ENCODE measurements at places on chromosomes 16 and 17. TPM values are rescaled to one million over a fixed set of nuclear protein-coding genes. Genes with fewer than 3 reads are reported as not detected.

DNA sequence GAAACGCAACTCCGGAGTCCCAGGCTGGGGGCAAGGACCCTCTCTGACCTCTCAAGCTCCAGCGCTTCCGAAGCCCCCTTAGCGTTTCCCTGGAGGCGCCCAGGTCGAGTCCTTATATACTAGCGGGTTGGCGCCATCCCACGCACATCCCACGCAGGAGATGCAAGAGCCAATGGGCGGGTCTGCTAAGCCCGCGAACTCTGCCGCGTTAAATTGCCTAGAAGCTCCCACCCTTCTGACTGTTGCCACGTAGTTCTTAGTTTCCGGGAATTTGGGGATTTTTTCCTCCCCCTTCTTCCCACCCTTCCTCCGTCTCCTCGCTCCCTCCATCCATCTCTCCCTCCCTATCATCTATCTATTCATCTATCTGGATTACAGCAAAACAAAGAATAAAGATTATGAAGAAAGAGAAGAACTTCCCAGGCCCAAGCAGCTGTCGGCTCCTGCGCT lies at the start of gene SLFN11:
Gene SLFN11 (minus strand): TSS at position 88 of the 450 bp plus-strand sequence. CDS start 9,814 bp downstream, outside the sequence.
- peak; percentile 75 for DNase-seq

Gene SOCS1
- total RNA-seq = 4.0 TPM

DNA sequence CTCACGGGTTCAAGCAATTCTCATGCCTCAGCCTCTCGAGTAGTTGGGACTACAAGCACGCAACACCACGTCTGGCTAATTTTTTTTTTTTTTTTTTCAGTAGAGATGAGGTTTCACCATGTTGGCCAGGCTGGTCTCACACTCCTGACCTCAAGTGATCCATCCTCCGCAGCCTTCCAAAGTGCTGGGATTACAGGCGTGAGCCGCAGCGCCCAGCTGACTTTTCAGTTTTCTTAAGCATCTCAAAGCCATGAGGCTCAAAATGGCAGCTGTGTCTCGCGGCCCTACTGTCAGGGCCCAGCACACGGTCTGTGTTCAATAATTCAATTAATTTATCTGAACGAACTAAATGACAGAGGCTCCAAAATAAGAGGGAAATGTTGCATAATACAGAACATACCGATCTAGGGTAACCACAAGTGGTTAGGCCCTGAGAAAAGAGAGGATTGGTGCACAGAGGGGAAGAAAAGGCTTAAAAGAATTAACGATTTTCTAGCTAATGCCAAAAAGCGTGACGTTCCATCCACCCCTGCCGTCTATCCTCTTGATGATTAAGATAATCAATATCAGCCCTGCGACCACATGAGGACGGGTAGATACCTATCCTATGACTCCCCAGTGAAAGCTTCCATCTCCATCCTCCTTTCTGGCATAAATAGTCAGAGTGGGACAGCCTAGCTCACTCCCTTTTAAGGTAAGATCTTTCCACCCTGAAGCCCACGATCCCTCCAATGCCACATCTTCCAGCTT lies 136.9 kb downstream of the SLC39A11 start:
- no peak for DNase-seq

DNA sequence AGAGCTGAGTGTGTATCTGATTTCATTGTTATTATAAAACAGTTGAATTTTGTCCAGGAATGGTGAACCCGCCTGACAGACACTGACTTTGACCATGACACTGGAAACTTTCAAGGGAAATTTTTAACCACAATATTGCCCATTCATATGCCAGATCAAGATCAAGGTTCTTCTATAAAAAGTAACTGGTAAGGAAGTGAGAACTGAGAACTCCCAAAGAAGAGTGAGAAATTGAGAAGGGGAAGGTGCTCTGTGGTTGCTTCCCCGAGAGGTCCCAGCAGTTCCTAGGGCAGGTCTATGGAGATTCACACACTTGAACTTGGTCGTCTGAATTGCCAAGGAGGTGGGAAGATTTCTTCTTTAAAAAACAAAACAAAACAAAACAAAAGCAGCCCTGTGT lies 27.3 kb downstream of the SLC6A4 start:
- DNase-seq = no peak

DNA sequence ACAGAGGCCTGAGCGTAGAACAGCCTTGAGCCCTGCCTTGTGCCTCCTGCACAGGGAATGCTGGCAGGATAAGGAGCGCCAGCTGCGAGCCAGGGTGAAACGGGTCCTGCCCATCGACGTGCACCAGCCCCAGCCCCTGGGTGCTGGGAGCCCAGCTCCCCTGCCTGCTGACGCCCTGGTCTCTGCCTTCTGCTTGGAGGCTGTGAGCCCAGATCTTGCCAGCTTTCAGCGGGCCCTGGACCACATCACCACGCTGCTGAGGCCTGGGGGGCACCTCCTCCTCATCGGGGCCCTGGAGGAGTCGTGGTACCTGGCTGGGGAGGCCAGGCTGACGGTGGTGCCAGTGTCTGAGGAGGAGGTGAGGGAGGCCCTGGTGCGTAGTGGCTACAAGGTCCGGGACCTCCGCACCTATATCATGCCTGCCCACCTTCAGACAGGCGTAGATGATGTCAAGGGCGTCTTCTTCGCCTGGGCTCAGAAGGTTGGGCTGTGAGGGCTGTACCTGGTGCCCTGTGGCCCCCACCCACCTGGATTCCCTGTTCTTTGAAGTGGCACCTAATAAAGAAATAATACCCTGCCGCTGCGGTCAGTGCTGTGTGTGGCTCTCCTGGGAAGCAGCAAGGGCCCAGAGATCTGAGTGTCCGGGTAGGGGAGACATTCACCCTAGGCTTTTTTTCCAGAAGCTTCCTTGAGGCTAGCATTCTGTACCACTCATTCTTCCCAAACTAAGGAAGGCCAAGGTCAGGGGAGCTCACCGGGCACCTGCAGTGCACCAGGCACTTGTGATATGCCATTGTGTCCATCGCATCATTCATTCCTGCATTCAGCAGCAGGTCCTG lies 1.9 kb downstream of the PNMT start:
- DNase-seq = peak; percentile 44

DNA sequence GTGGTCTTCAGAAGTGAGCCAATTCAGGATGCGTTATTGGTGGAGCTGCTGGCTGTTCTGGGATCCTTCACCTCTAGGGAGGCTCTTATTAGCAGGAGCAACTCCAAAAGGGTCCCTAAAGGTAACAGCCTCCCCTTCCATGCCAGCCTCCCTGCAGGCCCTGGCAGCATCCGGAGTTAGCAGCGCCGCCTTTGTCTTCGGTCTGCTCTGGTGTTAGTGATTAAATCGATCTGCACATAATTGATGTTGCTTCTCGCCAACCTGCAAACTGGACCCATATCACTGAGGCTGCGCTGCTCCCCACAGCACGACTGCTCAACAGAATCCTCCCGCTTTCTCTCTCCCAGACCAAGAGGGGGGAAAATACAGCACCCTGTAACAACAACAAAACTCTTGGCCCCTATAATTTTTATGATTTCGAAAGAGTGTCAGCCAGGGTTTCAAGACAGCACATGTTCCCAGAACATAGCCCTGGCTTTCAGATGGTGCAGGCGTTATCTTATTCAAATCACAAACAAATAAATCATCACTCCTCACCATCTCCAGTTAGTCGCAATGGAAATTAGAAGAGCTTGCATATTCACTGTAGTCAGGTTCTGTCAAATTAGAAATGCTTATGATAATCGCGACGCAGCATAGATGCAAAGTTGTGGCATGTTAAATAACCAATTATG lies 76.0 kb downstream of the IRX3 start:
- no peak for DNase-seq

Gene TMED6
- 2.3 TPM for total RNA-seq

DNA sequence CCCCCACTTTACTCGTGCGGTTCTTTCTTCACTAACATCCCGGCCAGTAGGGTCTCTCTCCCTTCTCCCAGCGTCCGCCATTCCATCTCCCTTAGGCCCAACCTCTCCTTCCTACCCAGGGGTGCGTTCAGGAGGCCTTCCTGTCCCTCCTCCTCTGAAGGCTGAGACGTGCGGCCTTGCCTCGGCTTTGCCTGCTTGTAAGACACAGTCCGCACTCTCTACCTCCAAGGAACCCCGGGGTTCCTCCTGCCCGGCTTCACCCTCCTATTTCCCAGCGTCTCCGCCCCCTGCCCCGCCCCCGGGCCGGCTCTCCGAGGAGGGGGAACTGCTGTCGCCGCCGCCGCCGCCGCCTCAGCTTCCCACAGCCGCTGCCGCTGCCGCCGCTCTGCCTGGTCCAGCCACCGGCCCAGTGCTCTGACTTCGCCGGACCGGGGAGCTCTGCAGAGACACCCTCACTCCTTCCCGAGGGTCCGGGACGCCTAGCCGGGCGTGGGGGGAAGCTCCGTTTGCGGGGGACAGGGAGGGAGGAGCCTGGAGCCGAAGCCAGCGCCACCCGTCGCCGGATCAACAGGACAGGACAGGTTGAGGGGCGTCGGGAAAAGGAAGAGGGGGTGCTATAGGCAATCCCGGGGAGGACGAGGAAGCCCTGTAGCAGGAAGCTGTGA lies 1.2 kb upstream of the FGF11 start:
- peak; percentile 75 for DNase-seq

DNA sequence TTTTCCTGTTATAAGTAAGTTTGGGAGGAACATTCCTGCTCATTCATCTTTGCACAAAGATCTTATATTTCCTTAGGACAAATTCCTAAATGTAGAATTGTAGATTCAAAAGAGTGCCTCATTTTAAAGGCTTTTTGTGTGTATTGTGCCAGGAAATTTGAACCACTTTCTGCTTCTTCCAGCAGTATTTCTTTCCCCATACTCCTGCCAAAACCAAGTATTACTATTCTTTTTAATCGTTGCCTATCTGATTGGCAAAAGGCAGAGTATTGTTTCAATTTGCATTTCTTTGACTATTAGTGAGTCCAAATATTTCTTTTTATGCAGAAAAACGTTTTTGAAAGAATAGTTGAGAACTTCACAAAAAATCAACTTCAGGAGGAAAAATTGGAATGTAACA lies 9.3 kb downstream of the ANKS4B start:
- no peak for DNase-seq

DNA sequence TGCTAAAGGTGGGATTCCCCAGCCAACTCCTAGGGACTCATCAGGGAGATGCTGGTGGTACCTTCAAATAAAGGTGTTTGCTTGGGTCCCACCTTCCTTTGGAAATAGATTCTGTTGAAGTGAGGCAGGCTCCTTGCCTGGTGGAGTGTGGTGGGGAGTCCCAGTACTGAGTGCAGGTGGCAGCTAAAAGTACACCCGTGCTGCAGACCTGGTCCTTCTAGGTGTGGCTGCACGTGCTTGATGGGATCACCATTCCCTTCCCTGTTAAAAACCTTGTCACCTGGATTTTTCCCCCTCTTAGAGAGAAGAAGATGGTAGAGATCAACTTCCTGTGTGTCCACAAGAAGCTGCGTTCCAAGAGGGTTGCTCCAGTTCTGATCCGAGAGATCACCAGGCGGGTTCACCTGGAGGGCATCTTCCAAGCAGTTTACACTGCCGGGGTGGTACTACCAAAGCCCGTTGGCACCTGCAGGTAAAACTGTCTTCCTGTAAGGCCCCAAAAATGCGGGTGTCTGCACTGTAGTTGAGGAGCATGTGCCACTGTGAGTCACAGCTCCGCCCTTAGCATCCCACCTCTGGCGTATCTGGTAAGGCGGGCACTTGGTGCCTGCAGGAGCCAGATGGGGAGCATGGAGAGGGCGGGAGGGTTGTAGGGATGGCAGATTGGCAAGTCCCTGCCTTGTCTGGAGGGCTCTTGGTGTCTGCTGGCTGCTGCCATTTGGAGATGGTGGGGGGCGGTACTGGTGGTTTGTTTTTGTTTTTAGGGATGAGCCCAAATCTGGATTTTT lies 34.0 kb downstream of the PLCD3 start:
- DNase-seq = no peak

- DNase-seq = no peak
Observed at GRCh38 chr17:82830249-82830661, 9.6 kb downstream of the ZNF750 start.

DNA sequence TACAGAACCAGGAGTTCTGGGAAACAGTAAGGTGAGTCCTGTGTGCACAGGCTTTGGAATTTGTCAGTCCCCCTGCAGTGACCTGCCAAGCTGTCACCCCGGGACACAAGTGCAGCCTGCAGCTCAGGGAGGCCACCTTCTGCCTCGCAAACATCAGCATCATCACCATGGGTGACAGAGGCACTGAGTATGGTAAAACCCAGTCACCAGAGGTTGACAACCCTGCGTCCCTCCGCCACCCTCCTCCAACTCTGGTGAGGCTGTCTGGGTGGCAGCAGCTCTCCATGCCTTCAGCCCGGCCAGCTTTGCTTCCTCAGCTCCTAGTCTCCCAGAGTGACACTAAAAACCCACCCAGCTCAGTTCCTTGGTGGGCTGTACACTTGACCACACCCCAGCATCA lies 221.0 kb downstream of the CPPED1 start:
- no peak for DNase-seq

Gene PIRT
- 0.55 TPM for total RNA-seq

GRCh38 chr16:15950869-15951268 lies 1.5 kb downstream of the ABCC1 start:
- no peak for DNase-seq

DNA sequence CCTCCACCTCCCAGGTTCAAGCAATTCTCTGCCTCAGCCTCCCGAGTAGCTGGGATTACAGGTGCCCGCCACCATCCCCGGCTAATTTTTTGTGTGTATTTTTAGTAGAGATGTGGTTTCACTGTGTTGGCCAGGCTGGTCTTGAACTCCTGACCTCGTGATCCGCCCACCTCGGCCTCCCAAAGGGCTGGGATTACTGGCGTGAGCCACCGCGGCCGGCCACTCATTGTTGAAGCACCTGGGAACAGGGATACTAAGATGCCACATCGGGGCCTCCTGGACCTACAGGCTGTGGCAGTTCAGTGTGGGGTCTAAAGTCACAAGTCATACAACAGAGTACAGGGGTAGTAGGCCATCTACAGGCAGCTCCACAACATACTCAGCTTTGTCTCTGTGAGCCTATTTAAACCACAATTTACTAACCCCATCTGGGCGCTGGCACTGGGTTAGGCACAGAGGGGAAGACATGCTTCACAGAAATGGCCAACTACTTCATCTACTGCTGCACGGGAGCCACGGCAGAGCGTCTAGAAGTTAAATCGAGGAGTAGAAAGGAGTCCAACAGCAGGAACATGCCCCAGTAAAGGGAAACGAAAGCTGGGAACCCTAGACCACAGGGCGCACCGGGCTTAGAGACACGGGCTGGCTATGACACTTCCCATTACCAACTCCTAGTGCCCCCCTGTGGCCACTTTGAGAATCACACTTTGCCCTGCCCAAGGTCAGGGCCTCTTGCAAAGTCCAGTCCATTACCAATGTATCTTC lies 4.3 kb downstream of the VAMP2 start:
- DNase-seq = peak; percentile 96

- peak; percentile 25 for DNase-seq
Observed at GRCh38 chr17:81135505-81136278, 29.6 kb upstream of the PVALEF start.

GRCh38 chr16:66549284-66550131 lies at the start of gene TK2:
TSS of gene TK2 (minus strand) at chr16:66550122. CDS start at chr16:66550061, 61 bp downstream.
- DNase-seq = peak; percentile 84

- DNase-seq = no peak
Observed at GRCh38 chr16:50244504-50245416, 21.6 kb upstream of the ADCY7 start.

Gene ASPHD1
- 1.8 TPM for total RNA-seq

- DNase-seq = no peak
Observed at GRCh38 chr16:10859658-10860057, 17.3 kb upstream of the CIITA start.
